Stimulated activated CD4-positive, alpha-beta T cell treated with anti-CD3 and anti-CD28 coated beads, Interleukin-15, amount 100 ng/mL, for 24 hours (primary cell): ENCODE measurements at places on chromosomes 5 and 9.
A peak's percentile ranks its signal among the peaks of the same experiment; 100 is the strongest.

- no peak for DNase-seq
These were observed 74.1 kb upstream of the PIK3R1 start for GRCh38 chr5:68141494-68141893.

- no peak for DNase-seq
These were observed 599.6 kb upstream of the GRAMD2B start for GRCh38 chr5:125823572-125823971.

DNA sequence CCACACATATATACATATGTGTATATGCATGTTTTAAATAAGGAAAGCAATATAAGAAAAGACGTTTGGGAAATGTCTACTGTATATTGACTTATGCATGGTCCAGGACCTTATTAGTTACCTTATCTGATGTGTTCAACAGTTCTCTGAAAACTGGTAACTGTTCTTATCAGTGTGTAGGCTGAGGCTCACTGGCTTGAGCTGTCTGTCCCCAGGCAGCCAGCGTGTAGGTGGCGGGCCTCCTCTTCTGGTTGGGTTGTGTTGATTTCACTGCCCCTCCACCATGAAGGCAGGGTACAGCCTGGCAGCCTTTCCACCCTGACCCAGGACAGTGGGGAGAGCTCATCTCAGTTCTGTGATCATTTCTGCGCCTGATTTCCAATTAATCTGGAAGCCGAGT is 38.7 kb upstream of the SEMA4D start:
- peak; percentile 39 for DNase-seq

- DNase-seq, result no peak
These were observed 41.0 kb downstream of the DMRT1 start for GRCh38 chr9:882416-882924.

DNA sequence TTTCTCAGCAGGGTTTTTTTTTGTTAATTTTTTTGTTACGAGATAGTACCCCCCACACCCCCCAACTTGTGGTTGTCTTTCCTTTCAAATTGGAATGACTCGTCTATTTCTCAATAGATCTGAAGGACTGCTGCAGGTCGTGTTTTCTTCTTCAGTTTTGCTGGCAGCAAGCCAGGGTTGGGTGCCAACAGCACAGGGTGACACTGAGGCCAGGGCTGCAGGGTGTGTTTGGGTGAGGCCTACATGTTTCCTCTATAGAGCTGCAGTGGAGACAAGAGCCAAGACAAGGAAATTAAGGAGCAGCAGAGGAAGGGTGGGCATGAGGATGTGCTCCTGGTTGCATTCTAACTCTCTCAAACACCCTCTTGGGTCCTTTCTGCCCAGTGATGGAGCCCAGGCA is 52.2 kb downstream of the NXNL2 start:
- no peak for DNase-seq

DNA sequence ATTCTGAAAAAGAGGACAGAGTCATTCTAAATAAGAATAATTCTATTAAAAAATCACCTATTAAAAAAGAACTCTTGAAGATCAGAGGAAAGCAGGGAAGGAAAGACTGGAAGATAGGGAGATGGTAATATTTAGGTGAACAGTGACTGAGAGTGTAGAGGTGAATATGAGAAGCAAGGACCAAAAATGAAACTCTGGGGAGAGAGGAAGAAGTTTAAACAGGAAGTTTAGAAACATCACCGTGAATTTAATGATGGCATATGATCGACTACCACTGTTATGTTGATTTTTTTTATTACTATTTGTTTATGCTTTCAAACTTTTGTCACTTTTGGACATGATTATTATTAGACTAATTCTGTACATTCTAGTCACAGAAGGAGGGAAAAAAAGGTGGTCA is 1.7 kb upstream of the SPINK6 start:
- no peak for DNase-seq

DNA sequence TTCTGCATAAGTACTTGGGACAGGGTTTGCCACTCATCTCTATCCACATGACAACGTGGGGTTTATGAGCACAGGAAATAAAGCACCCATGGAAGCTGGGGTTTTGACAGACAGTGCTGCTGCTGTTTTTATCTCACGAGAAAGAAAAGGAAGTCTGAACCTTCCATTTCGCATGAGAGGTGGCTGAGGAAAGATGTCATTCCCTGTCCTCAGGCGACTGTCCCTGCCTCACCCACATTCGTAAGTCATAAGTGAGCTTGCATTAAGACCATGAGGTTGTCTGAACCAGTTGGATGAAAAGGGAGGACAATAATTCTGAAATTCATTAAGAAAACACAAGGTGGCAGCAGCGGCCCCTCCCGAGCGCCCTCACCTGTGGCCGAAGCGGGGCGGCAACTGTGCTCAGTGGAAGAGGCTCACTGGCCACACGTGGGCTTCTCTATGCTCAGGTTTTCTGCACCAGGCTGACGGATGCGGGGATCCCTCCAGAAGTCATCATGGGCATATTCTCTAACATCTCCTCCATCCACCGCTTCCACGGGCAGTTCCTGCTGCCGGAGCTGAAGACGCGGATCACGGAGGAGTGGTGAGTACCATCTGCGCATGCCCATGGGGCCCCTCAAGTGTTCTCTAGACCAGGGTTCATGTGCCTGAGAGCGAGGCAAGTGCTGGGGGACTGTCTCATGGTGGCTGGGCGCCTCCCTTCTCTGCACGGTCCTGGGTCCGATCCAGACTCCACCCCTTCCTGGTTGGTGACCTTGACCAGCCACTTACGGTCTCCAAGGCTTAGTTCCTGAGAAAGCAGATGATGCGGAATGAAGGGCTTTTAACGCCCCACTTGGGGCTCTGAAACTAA is 54.7 kb upstream of the SUSD3 start:
- peak; percentile 77 for DNase-seq
